ENCODE measurements at places on chromosomes 12 and 14. TPM values are rescaled to one million over a fixed set of nuclear protein-coding genes. Genes with fewer than 3 reads are reported as not detected.
A peak's percentile ranks its signal among the peaks of the same experiment; 100 is the strongest.

The CLEC6A gene
- not detected for polyA plus RNA-seq

- no peak for DNase-seq
Observed at GRCh38 chr14:23127861-23128260, 8.8 kb upstream of the CEBPE start.

DNA sequence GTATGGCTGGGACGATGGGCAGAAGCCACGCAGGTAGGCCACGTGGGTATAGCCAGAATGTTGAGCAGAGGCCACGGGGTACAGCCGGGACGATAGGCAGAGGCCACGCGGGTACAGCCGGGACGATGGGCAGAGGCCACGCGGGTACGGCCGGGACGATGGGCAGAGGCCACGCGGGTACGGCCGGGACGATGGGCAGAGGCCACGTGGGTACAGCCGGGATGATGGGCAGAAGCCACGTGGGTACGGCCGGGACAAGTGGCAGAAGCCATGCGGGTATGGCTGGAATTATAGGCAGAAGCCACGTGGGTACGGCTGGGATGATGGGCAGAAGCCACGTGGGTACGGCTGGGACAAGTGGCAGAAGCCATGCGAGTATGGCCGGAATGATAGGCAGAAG lies 195.0 kb downstream of the TTC7B start:
- no peak for DNase-seq

DNA sequence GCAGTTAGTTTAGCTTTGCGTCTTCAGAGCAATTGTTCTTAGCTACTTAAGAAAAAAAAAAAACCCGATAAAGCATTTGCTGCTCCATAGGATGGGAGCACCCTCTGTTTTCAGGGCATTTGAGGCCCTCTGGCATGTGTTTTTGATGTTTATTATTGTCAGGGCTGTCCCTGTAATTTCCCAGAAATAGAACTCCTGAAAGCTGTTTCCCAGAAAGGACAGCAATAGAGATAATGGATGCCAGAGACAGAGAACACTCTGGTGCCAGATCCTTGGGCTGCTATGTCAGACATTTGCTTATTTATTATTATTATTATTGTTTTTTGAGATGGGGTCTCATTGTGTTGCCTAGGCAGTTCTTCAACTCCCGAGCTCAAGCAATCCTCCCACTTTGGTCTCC lies 201.3 kb downstream of the ALG10 start:
- no peak for DNase-seq

The OTX2 gene
- not detected for polyA plus RNA-seq

- DNase-seq: no peak
Observed at GRCh38 chr12:84554199-84554723, 358.3 kb downstream of the SLC6A15 start.

The OR4N2 gene
- polyA plus RNA-seq: not detected

DNA sequence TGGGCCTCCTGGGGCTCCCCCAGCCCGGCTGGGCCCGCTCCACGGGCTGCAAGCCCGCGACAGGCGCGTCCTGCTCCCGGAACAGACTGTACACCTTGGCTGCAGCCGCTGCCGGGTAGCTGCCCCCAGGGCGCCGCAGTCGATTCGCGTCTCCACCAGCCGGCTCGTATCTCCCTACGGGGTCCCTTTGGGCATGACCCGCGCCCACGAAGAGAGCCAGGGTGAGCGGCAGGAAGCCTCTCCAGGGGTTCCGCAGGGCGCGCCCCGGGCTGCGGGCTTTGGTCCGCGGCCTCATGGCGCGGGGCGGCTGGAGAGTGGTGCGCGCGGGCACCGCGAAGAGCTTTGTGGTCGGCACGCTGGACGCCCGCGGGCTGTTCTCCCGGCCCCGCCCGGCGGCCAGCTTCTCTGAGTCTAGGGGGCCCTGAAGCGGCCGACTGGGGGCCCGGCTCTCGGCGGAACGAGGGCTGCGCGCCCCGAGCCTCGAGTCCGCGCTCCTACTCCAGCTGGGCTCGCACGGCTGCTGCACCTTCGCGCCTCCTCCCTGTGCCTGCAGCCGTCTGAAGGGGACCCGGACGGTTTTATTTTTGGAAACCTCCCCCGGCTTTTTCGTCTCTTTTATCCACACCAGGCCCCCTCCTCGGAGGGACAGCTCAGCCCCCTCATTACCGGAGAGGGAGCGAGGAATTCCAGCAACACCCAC lies at the start of gene LTBP2:
LTBP2 (minus strand) TSS at position 588 of the 700 bp plus-strand sequence; CDS start at position 295, 293 bp downstream.
- no peak for DNase-seq

GRCh38 chr14:73961192-73961591 lies 11.1 kb downstream of the COQ6 start:
- DNase-seq: no peak

The KRT1 gene
- 0.47 TPM for polyA plus RNA-seq

The GUCY2C gene
- 0.55 TPM for polyA plus RNA-seq

DNA sequence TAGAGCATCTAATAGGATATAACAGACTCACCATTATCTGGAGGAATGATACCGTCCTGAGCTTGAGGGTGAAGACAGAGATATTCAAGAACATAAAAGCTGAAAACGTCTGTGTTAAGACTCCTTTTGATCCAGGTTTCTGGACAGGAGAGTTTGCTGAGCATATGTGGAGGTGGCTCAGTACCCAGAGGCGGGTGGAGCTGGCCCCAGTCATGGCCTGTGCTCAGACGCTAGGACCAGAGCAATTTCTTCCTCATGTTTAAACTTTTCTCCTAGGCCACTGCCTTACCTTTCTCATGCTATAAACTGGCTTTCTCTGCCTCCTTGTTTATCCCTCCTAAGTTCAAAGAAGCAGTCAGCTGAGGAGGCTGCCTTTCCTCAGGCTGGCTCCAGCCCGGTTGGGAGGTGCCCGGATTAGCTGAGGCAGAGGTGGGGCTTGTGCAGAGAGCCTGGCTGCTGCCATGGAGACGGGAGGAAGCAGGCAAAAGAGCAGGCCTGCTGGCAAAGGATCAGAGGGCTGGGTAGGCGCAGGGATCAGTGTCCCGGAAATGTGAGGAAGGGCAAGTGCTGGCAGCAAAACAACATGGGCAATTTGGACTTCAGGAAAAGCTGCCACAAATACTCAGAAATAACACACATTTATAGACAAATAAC lies 13.7 kb downstream of the COA8 start:
- peak; percentile 91 for DNase-seq

GRCh38 chr14:23430723-23431085 lies 4.8 kb downstream of the MYH7 start:
- no peak for DNase-seq

GRCh38 chr14:23727566-23728335 lies 91.6 kb downstream of the DHRS2 start:
- DNase-seq: no peak

DNA sequence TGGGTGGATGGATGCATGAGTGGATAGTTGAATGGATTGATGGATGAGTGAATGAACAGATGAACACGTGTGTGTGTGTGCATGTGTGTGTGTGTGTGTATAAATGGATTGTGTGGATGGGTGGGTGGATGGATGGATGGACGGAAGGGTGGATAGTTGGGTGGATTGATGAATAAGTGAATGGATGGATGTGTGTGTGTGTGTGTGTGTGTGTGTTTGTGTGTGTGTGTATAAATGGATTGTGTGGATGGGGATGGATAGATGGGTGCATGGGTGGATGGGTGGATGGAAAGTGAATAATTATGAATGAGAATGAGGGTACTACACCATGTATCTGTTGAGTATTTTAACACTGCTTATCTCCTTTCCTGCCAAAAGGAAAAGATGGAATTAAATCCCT lies 986 bp downstream of the KRT77 start:
- DNase-seq: no peak

DNA sequence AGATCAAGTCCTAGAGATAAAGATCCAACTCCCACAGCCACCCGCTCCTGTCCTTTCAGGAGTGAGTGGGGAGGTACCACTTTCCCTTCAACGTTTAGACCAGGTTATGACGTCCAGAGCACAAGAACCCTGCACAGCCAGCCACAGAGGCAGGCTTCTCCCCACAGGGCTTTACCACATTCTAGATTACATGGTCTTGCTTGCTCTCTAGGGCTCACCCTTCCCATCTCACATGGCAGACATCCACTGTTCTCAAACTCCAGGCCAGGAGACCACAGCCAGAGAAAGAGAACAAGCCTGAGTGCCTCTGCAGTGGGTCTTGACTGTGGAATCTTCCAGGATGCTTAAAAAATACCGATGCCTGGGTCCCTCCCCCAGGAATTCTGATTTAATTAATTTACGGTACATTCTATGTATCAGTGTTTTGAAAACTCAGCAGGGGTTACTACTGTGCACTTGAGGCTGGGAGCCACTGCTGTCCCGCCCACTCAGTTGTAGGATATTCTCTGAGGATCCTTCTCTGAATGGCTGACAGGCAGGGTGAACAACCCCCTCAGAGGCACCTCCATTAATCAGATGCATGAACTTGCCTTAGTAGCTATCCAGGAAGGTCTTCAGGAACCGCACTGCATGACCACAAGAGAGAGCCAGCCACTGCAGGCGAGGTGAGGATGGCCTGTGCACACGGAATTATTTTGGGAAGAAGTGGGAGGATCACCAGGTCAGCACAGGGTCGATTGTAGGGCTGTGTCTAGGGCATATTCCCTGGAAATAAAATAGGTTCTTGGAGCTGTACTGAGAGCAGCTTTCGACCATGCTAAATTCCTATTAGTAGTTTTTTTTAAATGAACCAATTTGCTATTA lies 21.5 kb upstream of the SOCS2 start:
- no peak for DNase-seq

DNA sequence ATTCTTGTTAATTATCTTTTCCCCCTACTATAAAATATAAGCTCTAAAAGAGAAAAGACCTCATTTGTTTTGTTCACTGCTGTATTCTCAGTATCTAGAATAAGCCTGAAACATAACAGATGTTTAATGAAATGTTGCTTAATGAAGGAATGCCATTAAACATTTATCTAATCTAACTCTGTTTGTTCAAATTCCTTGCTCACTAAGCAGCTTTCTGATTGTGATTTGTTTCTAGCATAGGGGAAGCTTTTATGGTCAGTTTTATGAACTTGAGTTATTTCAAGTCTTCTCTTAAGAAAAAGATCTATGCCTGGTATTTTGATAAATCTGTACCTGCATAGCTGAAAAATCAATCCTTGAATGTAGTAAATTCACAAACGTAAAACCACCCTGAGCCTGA lies 308.6 kb downstream of the CCDC91 start:
- DNase-seq: no peak

- DNase-seq: no peak
Observed at GRCh38 chr12:169528-170370, 44.2 kb downstream of the SLC6A12 start.

- DNase-seq: no peak
Observed at GRCh38 chr12:91630083-91630482, 447.5 kb upstream of the DCN start.

DNA sequence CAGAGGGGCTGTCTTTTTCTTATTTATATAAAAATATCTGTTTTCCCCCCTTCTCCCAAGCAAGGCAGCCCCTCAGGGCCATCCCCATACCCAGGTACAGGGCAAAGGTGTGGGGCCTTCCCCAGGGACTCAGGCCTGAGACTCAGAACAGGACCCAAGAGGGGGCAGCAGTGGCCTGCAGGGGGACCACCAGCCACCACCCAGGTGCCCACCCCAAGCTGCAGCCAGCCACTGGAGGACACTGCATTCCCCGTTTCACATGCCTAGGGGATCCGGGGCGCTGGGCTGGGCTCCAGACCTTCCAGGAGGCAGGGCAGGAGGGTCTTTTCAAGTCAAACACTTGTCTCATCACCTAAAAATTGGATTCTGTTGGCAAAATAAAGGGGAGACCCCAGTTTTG lies 83.3 kb downstream of the SCARB1 start:
- DNase-seq: no peak

DNA sequence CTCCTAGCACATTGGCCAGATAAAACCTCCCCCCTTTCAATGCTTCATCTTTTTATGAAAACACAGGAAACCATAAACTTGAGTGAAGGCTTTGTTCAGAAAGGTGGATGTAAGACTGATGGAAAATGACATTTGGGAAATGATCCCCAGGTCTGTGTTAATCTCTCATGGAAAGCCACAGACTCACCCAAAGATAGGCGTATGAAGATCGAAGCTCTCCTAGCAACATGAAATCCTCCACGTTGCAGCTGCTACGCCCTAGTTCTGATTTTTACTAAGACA lies 63.4 kb upstream of the PTGR2 start:
- DNase-seq: no peak

DNA sequence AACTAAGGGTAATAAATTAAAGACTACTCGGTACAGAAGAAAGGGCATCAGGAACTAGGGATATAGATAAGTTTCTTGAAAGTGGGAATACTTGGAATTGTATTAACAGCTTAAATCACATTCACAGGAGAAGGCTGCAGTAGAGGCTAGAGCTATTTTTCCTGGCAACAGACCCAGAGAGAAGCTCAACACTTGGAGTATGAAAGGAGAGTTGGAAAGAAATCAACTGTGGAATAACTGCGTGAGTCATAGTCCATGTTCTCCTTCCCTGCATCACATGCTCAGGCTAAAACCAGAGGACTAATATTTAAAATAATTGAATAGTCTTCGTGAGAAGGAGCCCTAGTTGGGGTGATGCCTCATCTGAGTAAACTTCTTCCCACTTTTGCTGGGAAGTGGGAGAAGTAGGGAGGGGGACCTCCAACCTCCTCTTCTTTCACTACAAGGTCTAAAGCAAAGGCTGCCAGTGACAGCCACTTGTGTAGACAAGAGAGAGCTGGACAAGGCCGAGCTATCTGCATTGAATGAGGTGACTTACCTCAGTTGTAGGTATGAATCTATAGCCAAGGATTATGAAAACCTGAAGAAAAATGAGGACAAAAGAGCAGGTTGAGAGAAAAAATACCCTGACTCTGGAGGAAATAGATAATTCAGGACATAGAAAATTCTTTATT lies 32.7 kb downstream of the DYRK2 start:
- DNase-seq: peak; percentile 14

DNA sequence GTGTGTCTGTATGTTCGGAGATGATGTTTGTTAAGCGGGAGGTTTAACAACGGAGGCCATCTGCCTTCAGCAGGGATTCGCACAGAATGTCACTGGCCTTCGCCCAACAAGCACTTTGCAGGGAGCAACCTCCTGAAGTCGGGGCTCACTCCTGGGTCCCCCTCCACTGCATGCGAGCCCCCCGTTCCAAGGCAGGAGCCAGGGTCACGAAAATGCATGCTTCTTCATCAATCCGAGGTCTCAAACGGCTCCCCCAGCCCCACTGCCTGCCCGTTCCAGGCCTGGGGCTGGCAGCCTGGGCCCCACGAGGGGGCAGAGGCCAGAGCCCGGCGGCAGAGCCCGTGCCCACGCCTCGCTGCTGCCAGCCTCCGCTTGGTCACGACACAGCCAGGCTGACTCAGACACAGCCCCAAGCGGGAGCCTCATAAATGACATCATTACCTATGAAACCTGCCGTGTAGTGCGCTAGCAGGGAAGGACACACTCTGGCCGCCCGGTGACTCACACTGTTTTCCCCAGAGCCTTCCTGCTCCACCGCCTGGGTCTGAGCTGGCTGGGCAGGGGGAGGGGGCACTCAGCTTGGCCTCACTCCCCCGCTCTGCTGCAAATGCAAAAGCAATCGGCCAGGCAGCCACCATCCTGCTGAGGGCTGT lies 169.5 kb upstream of the RTL1 start:
- peak; percentile 53 for DNase-seq

GRCh38 chr12:108744021-108744897 lies 12.9 kb upstream of the CORO1C start:
- DNase-seq: no peak

GRCh38 chr12:121986489-121987245 lies 35.0 kb upstream of the BCL7A start:
- DNase-seq: no peak

The KCNH3 gene
- polyA plus RNA-seq: 1.4 TPM

- DNase-seq: no peak
Observed at GRCh38 chr12:80684077-80684495, 23.3 kb upstream of the MYF6 start.

The TAS2R46 gene
- 0.34 TPM for polyA plus RNA-seq

Data from left lung (tissue), 14 donors.